ENCODE measurements at places on chromosomes 5 and 9.

GRCh38 chr9:88498880-88499279 is 36.1 kb upstream of the NXNL2 start:
- no peak for DNase-seq

GRCh38 chr9:35680331-35681105 is 6.8 kb downstream of the CA9 start:
- no peak for DNase-seq

DNA sequence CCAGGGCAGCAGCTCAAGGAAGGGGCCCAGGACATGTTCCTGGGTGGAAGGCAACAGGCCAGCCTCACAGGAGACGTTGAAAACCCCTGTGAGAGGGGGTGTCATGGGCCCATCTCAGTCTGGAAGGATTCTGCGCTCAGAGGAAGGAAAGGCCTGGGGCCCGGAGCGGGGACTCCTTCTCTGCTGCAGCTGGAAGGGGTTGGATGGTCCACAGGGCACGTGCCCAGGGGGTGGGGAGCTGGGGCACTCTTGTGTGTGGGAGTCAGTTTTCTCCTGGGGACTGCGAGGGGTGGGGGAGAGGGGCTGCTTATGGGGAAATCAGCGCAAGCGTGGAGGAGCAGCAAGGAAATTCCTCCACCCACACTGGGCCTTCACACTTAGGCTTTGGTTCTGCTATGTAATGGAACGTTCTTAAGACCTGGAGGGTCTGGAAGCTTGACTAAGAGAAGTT is 2.9 kb upstream of the LPCAT1 start:
- no peak for DNase-seq

DNA sequence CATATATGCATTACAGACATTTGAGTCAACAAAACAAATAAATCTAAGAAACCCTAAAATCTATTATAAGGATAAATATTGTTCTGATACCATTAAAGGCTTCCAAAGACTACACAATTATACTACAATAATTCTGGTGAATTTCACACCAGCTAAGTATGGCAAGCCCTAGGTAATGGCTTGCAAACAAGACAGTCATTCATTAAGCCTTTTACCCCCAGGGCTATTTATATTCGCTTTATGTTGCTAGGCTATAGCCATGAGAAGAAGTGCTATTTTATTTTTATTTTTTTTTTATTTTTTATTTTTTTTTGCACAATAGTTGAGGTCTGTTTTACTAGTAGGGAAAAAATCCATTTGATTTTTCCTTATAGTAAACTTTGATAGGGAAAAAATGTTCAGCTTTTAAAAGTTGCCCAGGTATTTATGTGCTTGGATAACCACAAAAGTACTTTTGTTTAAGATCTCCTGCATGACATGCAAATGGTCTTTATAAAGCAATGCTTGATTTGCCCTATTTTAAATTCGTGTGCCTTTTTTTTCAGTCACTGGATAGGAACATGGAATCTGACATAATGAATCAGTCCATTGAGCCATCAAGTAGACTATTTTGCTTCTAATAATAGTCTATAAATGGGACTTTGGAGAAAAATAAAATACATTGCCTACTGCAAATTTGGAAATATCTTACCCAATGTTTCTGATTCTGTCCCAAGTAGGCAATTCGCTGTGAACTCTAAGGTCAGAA is 946.3 kb upstream of the COX7C start:
- no peak for DNase-seq

- DNase-seq: no peak
Observed at GRCh38 chr9:12817702-12818101, 42.9 kb downstream of the LURAP1L start.

- no peak for DNase-seq
Observed at GRCh38 chr5:67104859-67105258, 91.7 kb downstream of the CD180 start.

GRCh38 chr9:121707477-121708424 is 56.3 kb downstream of the DAB2IP start:
- DNase-seq: peak; percentile 2

GRCh38 chr9:17422994-17423680 is 155.7 kb upstream of the SH3GL2 start:
- DNase-seq: no peak

DNA sequence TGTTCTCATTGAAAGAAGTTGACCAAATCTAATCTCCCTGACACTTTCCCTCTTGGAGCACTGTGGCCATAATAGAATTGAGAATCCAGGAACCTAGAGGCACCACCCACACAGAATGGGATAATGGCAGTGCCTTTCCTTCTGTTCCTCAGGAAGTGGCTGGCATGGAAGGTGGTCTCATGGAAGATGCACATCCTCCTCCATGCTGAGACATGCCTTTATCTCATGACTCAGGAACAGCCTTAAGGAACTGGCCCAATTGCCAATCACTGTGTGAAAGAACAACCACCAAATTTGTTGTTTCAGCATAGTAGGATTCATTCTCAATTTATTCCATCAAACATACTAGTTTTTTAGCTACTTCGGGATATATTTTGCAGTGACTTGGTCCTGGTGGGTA is 137.5 kb upstream of the RASGRF2 start:
- no peak for DNase-seq

GRCh38 chr5:65815161-65815560 is 93.2 kb downstream of the NLN start:
- no peak for DNase-seq

DNA sequence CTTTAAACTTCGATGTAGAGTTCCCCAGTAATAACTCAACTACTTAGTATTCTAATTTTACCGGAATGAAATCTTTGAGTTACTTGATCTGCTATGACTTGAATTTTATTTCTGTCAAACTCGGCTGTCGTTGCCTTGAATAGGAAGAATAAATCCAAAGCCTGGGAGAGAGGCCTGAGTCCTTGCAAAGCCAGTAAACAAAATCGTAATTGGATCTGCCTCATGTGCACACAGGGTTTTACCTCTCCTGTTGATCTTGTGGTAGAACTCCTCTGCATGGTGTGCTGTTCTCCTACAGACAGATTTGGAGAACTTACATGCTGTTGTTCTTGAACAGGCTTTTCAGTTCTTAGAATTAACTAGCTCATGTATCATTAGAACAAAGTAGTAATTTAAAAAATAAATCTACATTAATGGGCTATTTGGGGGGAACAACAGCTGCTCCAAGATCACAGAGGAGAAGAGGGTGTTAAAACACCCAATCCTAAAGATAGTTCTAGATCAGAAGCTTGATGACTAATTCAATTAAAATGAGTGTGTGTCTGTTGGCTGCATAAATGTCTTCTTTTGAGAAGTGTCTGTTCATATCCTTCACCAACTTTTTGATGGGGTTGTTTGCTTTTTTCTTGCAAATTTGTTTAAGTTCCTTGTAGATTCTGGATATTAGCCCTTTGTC is 28.9 kb downstream of the HSPB3 start:
- no peak for DNase-seq

- DNase-seq: no peak
Observed at GRCh38 chr9:94823710-94824109, 97.2 kb downstream of the AOPEP start.

DNA sequence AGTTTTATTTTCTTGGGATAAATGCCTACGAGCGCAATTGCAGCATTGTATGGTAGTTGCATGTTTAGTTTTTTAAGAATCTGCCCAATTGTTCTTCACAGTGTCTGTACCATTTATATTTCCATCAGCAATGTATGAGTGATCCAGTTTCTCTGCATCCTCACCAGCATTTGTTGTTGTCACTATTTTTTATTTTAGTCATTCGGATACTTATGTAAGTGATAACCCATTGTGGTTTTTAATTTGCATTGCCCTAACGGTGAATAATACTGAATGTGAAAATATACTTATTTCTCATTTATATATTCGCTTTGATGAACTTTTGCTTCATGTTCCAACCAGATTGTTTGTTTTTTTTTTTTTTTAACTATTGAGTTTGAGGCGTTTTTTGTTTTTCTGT is 33.7 kb upstream of the PWWP2A start:
- DNase-seq: no peak

GRCh38 chr5:137693307-137693950 is 42.5 kb downstream of the KLHL3 start:
- DNase-seq: no peak

- no peak for DNase-seq
Observed at GRCh38 chr9:119252671-119253299, 116.5 kb downstream of the BRINP1 start.

- DNase-seq: no peak
Observed at GRCh38 chr9:23290973-23291372, 535.1 kb downstream of the ELAVL2 start.

DNA sequence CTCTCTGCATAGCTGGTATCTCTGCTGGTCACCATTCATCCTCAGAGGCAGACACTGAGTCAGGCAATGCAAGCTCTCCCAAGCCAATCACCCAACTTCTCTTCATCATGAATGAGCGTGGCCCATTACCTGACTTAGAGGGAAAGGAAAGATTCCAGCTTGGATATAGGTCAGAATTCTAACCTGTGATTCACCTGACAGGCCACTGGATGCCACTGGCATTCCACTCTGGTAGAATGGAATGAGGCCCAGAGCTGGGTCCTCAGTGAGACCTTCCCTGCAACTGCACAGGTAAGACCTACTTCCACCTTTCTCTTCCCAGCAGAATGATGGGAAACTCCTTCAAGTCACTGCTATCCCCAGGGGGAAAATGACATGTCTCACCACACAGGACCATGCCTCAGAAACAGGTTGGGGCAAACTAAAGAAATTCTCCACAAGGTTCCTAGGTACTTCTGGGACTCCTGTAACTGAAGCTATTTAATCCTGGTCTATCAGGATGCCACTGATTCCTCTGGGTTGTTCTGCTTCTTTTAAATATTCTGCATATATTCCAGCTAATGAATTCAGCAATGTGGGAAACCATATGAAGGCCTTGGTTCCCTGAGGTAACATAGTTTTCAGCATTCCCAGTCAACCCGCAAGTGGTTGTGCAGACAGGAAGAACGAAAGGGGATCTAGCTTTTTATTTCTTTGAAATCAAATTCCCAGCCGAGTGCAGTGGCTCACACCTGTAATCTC is 62.0 kb downstream of the SUSD1 start:
- peak; percentile 33 for DNase-seq

DNA sequence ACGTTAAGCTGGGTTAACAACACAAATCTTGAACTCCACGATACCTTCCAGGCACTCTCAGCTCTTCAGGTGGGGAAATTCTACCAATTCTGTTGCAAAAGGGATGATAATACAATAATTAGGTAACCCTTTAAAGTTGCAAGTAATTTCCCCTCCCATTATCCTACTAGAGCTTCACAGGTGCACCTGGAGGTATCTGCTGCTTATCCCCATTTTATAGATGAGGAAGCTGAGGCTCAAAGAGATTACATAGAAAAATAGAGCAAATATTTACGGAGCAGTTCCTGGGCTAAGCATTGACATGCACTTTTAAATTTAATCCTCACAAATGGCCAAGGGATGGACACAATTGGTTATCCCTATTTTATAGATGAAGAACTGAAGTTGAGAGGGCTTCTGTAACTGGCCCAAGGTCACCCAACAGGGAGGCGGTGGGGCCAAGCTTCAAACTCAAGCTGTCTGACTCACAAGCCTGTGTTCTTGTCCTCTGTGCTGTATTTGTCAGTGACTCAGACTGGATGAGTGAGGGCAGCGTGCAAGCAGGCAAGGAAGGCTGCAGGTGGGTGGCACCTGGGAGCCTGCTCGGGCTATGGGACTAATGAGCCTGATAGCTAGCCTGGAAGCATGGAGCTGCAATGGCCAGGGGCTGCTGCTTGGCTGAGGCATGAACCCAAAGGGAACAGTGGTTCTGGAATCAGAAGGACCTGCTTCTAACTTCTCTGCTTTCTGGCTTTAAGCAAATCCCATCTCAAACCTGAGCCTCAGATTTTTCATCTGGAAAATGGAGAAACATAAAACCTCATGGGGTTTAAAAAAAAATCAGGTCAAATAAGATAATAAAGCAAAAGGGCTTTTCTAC is 105.5 kb downstream of the PDE6A start:
- no peak for DNase-seq

- DNase-seq: no peak
Observed at GRCh38 chr9:117368684-117369230, 46.1 kb downstream of the ASTN2 start.

GRCh38 chr5:76445063-76445462 is 42.0 kb downstream of the IQGAP2 start:
- DNase-seq: no peak

DNA sequence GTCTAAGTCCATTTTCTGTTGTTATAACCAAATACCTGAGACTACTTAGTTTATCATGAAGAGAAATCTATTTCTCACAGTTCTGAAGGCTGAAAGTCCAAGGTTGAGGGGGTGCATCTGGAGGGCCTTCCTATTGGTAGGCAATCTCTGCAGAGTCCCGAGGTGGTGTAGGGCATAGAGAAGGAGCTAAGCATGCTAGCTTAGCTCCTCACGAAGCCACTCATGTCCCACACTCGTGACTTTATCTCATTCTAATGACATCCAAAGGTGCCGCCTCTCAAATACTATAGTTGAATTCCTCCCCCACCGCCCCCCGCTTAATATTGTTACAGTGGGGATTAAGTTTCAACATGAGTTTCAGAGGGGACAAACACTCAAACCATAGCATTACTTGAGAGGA is 36.0 kb upstream of the ZBED3 start:
- DNase-seq: no peak

GRCh38 chr5:14787801-14788579 is 83.6 kb downstream of the ANKH start:
- DNase-seq: no peak

- DNase-seq: no peak
Observed at GRCh38 chr9:9912459-9912858, 700.3 kb downstream of the PTPRD start.

GRCh38 chr5:68033961-68034571 is 181.5 kb upstream of the PIK3R1 start:
- no peak for DNase-seq

GRCh38 chr5:149001162-149001561 is 61.7 kb downstream of the SH3TC2 start:
- no peak for DNase-seq

- no peak for DNase-seq
Observed at GRCh38 chr5:41279040-41279439, 65.7 kb upstream of the C6 start.

- DNase-seq: no peak
Observed at GRCh38 chr5:166358127-166358830, 1933.2 kb upstream of the WWC1 start.

DNA sequence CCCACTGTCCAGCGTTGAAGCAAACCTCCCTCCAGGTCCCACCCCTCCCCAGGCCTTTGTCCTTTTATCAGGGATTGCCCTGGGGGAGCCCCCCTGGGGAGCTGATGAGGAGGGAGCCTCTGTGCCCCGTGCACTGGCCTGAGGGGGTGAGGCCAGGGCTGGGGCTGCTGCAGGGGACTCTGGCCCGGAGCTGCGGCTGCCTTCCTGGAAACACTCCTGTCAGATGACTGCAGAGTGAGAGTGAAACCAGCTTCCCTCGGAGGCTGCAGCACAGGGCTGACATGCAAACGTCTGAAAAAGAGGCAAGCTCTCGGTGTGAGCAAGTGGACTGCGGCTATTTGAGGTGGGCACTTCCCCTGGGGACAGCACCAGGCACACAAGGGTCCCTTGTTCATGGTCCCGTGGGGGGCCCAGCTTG is 4.6 kb upstream of the TRAF2 start:
- DNase-seq: no peak

DNA sequence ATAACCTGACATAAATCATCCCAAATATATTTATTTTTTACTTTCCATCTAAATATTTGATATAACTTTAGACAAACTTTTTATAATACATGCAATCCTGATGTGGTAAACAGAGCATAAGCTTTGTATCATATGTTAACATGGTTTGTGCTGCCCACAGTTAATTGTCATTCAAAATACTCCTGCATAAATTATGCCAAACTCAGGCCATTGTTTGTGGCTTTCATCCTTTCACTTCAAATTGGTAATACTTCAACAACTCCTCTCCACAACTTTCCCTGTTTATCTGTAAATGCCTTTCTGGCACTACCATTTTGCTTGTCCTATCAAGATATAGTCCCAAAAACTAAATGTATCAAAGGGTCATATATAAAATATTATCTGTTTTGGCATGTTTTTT is 586.7 kb downstream of the HINT1 start:
- no peak for DNase-seq
